ENCODE measurements at places on chromosomes 1 and 21.

GRCh38 chr1:16189921-16190621 is 22.4 kb downstream of the ARHGEF19 start:
- no peak for DNase-seq

- DNase-seq, result no peak
Measured at GRCh38 chr1:55338448-55338820, 123.3 kb upstream of the USP24 start.

DNA sequence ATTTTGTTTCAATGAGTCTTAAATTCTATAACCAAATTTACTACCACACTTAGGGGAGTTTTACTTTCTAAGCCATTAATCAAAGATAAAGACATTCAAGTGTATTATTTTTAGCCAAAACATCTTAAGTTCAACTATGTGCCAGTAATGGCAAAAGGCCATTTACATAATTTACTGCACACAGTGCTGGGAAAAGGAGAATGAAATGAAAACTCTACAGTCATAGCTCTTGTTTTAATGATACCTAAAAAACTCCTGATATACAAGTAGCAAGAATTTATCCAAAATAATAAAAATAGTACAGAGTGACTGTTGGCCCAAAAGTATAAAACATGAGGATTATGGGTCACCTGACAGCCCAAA is 42.4 kb upstream of the C1orf198 start:
- DNase-seq, result no peak

DNA sequence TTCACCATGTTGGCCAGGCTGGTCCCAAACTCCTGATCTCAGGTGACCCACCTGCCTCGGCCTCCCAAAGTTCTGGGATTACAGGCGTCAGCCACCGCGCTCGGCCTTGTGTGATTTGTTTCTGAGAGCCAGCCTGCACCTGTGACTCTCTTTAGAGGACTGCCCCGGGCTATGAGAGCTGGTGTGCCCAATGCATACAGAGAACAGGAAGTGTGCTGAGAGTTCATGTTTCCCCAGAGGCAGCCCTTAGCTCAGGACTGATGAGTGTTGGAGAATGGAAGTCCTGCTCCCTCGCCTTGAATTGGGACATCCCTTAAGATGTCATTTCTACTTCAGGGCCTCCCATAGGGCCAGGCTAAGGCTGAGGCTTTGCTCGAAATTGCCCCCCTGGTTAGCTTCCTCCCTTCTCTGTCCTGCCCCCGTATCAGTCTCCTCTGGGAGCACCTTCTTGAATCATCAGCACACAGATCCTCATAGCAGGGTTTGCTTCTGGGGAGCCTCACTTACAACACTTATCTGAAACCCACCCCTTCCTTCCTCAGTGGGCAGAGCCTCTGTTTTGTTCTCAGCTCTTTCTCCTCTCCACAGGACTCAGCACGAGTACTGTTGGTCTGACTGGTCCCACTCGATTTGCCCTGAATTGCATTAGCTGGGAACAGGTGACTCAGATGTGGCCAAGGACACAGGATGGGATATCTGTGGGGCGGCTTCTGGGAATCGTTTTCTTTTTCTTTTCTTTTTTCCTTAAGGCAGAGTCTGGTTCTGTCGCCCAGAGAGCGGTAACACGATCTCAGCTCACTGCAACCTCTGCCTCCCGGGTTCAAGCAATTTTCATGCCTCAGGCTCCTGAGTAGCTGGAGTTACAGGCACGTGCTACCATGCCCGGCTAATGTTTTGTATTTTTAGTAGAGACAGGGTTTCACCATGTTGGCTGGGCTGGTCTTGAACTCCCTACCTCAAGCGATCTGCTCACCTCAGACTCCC is 80.1 kb downstream of the UBIAD1 start:
- DNase-seq, result no peak

- DNase-seq, result no peak
Measured at GRCh38 chr1:155978973-155979429, 654 bp upstream of the ARHGEF2 start.

DNA sequence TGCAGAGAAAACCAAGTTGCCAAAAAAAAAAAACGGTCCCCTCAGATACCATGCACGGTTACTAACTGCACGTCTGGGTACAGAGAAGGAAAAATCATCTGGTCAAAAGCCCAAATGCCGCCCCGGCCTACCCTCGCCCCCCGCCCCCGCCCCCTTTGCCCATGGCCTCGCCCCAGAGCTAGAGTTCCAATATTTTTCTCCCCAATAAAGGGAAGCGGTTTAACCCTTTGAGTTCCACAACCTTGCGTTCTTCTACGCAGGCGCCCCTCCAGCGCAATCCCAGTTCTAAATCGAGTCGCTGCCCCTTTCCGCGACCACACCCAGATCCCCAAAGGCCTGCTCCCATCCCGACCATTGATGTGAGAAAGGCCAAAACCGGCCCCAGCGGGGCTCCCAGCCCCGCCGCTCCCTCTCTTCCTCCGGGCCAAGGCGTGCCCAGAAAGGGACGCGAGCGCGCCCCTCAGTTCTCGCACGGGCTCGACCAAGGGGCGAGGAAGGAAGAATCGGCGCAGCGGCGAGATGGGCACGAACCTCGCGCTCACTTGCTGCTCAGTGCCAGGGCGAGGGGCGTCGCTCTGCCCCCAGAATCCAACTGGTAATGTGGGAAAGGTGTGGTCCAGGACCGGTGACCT is 797 bp downstream of the WDR47 start:
- no peak for DNase-seq

- DNase-seq, result peak; percentile 63
Measured at GRCh38 chr1:110087812-110088738, 17.6 kb upstream of the ALX3 start.

DNA sequence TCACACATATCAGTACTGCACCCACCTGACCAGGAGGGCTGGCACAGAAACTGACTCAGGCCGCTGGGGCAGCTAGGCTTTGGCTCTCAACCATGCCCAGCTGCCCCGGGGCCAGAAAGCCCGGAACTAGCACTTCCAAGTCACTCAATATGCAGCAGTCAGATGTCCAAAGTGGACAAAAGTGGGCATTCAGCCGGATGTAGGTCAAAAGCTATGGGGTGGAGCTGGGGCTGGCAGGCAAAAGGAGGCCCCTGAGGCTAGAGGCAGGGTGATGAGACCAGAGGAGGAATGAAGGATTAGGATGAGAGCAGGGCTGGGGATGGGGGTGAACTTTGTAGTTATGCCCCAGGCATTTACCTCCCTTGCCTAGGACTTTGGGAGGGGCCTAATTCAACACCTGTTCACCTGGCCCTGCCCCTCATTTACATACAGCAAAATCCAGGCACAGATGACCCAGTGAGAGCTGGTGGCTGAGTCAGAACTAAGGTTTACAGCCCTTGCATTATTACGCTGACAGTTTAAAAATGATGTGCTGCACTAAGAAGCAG is 30.7 kb upstream of the EDN2 start:
- no peak for DNase-seq

- no peak for DNase-seq
Measured at GRCh38 chr1:32791881-32792280, 25.3 kb downstream of the YARS1 start.

DNA sequence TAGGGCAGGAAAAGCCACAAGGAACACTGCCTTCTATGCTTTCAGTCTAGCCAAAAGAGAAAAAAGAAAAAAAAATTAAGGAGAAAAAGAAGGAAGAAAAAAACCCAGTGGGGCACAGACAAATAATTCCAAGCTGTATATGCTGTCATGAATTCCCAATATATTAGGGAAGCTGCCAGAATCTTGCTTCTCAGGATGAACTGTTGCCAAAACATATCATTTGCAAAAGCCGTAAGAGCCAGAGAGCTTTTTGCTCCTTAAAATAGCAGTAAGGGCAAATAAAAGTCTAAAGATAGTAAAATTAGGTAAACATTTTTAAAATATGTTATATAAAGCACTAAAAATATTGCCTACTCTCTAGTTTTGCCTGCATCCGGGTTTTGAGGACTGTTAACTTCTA is 52.1 kb downstream of the PGM1 start:
- DNase-seq, result no peak
